Stimulated activated CD8-positive, alpha-beta memory T cell treated with anti-CD3 and anti-CD28 coated beads, Interleukin-7, amount 100 ng/mL, for 1 hour (primary cell): ENCODE measurements at places on chromosomes 2 and 18.
A peak's percentile ranks its signal among the peaks of the same experiment; 100 is the strongest.

GRCh38 chr2:202669841-202670240, 35.1 kb downstream of the FAM117B start:
- DNase-seq, result no peak

DNA sequence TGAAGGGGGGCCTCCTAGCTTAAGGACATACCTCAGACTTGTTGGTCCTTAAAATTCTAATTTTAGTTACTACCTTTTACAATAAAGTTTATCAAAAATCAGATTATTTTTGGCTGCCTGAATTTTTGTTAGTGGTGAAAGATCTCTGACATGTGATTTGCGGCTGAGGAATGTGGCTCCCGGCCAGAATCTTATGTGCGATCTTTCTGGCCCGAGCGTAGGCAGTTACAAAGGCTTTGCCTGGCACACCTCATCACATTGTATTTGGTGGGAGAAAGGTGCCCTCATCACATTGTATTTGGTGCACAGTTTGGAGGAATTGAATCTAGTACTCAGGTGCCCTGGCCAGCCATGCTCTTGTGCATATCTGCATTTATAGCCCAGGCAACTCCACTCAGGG, 289.1 kb downstream of the GULP1 start:
- no peak for DNase-seq

- DNase-seq, result no peak
Measured at GRCh38 chr2:158391876-158392275, 64.7 kb downstream of the CCDC148 start.

DNA sequence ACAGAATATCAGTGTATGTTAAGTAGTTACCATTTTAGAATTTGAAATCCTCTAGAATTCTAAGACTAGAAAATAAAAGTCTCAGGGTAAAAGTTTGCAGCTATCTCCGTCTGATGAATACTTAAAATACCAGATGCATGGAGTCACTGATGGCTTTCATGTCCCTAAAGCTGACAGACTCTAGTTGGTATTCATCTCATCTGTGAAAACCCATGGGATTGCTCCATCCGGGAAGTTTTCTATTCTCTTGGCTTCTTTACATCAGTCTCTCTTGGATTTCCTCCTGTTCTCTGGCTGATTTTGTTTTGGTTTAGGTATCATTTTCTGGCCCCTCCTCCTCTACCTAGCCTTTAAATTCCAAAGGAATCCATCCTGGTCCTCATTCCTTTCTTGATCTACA, 465.6 kb upstream of the POU3F3 start:
- DNase-seq, result no peak

DNA sequence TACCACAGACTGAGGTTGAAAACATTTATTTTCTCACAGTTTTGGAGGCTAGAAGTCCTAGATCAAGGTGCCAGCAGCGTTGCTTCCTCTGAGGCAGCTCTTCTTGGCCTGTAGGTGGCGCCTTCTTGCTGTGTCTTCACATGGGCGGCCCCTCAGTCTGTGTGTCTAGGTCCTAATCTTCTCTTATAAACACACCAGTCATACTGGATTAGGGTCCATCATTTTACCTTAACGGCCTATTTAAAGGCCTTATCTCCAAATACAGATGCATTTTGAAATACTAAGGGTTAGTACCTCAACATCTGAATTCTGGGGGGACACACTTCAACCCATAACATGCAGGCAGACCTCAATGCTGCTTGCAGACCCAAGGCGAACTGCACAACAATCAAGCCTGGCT, 4.4 kb upstream of the RMC1 start:
- peak; percentile 22 for DNase-seq

DNA sequence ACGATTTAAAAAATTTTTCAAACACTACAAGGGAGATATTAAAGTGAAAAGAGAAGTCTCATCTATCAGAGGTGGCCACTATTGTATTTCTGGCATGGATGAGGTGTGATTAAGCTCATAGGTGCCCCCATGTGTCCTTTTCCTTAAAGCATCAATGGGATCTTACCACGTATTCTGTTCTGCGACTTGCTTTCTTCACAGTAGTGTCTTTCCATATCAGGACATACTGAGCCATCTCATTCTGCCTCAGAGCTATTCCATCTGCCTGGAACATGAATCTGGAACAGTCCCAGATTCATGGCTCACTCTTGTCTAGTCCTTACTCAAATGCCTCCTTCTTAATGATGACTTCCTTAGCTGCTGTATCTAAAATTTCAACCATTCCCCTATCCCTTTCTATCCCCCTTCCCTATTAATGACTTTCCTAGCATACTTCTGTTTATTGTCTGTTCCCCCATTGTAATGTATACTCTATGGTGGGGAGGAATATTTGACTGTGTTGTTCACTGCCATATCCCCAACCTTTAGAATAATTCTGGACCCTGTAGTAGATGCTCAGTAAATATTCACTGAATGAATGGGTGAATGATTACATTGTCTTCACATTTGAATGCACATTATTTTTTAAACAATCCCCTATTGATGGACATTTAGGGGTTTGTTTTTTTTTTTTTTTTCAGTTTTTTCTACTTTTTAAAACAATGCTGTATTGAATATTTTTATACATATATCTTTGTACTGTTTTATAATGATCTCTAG, 11.1 kb downstream of the STAMBP start:
- no peak for DNase-seq
